Epithelial cell of alveolus of lung (primary cell): ENCODE measurements at places on chromosomes 16 and 17. TPM values are rescaled to one million over a fixed set of nuclear protein-coding genes. Genes with fewer than 3 reads are reported as not detected.

The ITGAD gene
- total RNA-seq: not detected in 2 replicates

The ST6GALNAC1 gene
- 0.26 TPM in 1 of 2 replicates, not detected in the other for total RNA-seq

The GAS2L2 gene
- total RNA-seq: not detected in 2 replicates

The TMC7 gene
- 0.26 TPM in 1 of 2 replicates, not detected in the other for total RNA-seq

The ZPBP2 gene
- total RNA-seq: not detected in 2 replicates

The PDILT gene
- total RNA-seq: not detected in 2 replicates

The CNGB1 gene
- total RNA-seq: under 0.01 TPM in 1 of 2 replicates, not detected in the other

The GRB7 gene
- 0.08 and 0.91 TPM in 2 replicates for total RNA-seq

The P2RX1 gene
- 0.26 and 0.48 TPM in 2 replicates for total RNA-seq

The FBXW10 gene
- not detected in 2 replicates for total RNA-seq

The SEPHS2 gene
- 27.3 and 34.8 TPM in 2 replicates for total RNA-seq

The SPNS3 gene
- not detected in 2 replicates for total RNA-seq

The PPY gene
- total RNA-seq: not detected in 2 replicates

The PIMREG gene
- 37.6 and 38.3 TPM in 2 replicates for total RNA-seq

The AGRP gene
- not detected in 2 replicates for total RNA-seq

The USP6 gene
- 0.24 TPM in 1 of 2 replicates, not detected in the other for total RNA-seq

The IRX3 gene
- total RNA-seq: 0.48 and 0.91 TPM in 2 replicates

The NPIPB9 gene
- total RNA-seq: 0.24 TPM in 1 of 2 replicates, not detected in the other
